Astrocyte (in vitro differentiated cells and primary cell): ENCODE measurements at places on chromosomes 1 and 21.

DNA sequence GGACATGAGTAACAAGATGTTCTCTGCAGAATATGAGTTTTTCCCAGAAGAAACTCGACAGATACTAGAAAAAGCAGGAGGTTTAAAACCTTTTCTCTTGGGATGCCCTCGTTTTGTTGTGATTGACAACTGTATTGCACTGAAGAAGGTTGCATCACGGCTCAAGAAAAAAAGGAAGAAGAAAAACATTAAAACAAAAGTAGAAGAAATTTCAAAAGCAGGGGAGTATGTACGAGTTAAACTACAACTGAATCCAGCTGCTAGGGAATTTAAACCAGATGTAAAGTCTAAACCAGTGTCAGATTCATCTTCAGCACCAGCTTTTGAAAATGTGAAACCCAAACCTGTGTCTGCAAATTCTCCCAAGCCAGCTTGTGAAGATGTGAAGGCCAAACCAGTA lies 92.5 kb downstream of the TTC3 start:
- no peak for DNase-seq

GRCh38 chr1:30744060-30744756 lies 13.4 kb downstream of the LAPTM5 start:
- DNase-seq: no peak

DNA sequence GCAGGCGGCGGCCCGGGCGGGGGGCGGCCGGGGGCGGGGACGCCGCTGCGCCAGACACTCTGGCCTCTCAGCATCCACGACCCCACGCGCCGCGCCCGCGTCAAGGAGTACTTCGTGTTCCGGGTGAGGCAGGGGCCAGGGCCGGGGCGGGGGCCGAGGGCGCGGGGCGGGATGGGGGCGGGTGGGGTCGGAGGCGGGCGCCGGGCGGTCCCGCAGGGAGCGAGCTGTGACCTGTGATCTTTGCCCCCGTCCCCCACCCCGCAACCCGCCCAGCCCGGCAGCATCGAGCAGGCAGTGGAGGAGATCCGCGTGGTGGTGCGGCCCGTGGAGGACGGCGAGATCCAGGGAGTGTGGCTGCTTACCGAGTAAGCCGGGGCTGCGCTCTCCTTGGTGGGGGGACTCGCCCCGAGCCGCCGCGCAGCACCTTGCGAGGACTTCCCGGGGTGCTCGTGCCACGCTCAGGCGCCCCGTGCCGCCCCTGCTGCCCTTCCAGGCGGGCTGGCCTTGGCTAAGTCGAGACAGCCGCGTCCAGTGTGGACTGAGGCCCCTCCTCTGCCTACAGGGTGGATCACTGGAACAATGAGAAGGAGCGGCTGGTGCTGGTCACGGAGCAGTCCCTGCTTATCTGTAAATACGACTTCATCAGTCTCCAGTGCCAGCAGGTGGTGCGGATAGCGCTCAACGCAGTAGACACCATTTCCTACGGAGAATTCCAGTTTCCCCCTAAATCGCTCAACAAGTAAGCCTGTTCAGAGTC lies 514 bp downstream of the TPRG1L start:
- peak; percentile 32 for DNase-seq

GRCh38 chr1:230809256-230809990 lies 58.9 kb downstream of the C1orf198 start:
- no peak for DNase-seq

- DNase-seq: no peak
Measured at GRCh38 chr1:30868833-30869435, 39.6 kb downstream of the SDC3 start.

- no peak for DNase-seq
Measured at GRCh38 chr1:167737169-167737568, 15.4 kb downstream of the MPZL1 start.

GRCh38 chr1:110235181-110235833 lies 25.2 kb downstream of the KCNC4 start:
- DNase-seq: no peak

- no peak for DNase-seq
Measured at GRCh38 chr1:225777058-225777582, 506 bp upstream of the SRP9 start.

DNA sequence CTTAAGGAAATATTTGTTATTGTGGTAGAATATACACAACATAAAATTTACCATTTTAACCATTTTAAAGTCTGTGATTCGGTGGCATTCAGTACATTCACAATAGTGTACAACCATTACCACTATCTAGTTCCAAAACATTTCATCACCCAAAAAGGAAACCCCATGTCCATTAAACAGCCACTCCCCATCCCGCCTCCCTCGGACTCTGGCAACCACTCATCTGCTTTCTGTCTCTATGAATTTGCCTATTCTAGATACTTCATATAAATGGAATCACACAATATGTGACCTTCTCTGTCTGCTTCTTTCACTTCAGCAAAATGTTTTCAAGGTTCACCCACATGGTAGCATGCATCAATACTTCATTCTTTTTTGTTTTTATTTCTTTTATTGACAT lies 51.3 kb downstream of the PTP4A2 start:
- no peak for DNase-seq

DNA sequence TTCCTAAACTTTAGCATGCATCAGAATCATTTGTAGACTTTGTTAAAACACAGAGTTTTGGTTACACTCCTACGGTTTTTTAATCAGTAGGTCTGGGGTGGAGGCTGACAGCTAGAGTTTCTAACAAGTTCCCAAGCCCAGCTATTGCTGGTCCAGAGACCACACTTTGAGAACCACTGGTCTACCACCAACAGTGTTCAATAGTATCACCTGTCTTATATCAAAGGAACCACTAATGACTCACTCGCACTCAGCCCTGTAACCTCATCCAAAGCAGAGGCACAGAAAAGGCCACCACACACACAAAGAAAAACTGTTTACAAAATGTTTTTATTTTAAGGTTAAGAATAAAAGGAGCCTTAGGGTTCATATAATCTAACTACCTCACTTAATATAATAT lies 68.7 kb downstream of the HIVEP3 start:
- DNase-seq: no peak

DNA sequence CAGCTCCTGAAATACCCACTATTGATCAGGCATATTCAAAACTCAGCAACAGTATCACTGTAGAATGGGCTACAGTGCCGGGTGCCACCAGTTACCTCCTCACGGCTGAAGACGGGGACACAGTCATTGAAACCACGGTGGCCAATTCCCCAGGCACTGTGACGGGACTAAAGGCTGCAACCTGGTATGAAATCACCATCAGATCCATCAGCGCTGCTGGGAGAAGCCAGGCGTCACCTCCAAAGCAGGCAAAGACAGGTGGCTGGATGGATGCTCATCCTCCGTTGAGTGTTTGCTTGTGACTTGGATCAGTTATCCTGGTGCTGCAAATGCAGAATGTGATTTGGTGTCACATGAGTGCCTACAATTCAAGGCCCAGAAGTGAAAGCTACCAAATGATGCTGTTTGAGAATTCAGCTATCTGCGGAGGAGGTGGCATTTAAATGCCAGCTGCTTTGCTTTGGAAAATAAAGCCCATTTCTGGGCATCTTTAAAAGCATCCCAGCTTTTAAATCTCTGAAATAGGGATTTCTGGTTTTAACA lies 5.1 kb downstream of the FNDC7 start:
- DNase-seq: no peak

- DNase-seq: no peak
Measured at GRCh38 chr1:112396653-112397471, 848 bp downstream of the CTTNBP2NL start.

DNA sequence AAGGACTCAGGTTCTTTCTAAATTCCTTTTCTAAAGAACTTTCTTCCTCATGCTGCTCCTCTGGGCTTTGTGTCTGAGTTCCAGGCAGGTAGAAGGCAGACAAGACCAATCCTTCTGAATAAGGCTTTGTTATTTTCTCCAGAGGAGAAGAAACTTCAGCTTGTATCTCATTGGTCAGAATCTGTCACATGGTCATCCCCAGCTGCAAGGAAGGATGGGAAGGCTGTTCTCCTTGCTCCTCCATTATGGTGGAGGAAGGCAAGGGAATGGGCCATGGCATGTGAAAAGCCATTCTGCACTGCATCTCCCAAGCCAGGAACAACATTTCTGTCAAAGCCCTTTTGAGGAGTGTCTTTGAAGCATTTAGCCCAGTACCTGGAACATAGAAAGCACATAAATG lies 50.6 kb upstream of the NTPCR start:
- no peak for DNase-seq

- peak; percentile 38 for DNase-seq
Measured at GRCh38 chr1:222283147-222283768, 264.6 kb downstream of the HHIPL2 start.

DNA sequence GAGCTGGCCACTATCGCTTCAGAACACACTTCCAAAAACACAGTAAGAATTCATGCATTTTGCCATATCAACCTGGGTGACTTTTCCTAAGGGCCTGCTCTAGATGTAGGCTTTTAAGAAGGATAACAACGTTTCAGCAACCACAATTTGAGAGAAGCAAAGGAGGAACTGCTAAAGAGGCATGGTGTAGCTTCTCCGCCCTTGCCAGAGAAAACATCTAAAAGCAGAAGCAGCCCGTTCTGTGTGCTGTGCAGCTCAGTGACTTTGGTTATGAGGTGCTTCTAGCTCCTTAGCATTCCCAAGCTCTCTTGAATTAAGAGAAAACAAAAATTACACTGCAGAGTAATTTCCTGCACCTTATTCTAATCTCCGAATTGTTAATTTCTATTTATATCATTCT lies 2.7 kb downstream of the PER3 start:
- no peak for DNase-seq

DNA sequence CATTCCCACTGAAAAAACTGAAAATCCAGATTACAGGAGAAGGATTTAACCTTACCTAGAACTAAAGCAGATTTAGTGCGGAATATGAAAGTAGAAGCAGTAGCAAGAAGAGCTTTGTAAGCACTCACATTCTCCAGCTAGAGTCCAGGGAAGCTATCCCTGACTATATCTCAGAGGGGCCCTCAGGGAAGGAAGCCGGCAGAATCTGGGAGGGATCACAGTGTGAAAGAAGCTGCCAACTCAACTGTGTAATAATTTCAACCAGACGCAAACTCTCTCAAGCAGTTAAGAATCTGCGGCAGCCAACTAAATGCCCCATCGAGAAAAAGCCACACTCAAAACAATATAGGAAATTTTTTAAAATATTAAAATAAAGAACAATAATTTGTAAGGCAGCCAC lies 163.8 kb downstream of the EIF4G3 start:
- DNase-seq: peak; percentile 63

- no peak for DNase-seq
Measured at GRCh38 chr1:111961016-111961415, 28.5 kb downstream of the KCND3 start.

GRCh38 chr21:15528346-15528745 lies 201.4 kb upstream of the USP25 start:
- DNase-seq: no peak

GRCh38 chr1:31633117-31633516 lies 11.6 kb downstream of the PEF1 start:
- no peak for DNase-seq

- no peak for DNase-seq
Measured at GRCh38 chr1:59124166-59124565, 172.7 kb upstream of the FGGY start.

DNA sequence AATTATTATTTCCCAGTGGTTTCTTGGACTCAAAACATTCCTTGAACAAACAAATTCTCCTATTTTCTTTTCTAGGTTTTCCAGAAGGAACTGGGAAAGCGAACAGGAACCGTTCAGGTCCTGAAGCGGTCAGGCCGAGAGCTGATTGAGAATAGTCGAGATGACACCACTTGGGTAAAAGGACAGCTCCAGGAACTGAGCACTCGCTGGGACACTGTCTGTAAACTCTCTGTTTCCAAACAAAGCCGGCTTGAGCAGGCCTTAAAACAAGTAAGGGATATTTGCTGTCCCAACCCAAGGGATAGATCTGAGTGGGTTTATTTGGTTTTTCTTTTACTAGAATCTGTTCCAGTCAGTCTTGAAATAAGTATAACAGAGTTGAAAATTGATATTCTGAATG lies 39.4 kb upstream of the BMP8A start:
- DNase-seq: no peak

GRCh38 chr1:110176299-110176956 lies 26.1 kb downstream of the SLC6A17 start:
- no peak for DNase-seq

DNA sequence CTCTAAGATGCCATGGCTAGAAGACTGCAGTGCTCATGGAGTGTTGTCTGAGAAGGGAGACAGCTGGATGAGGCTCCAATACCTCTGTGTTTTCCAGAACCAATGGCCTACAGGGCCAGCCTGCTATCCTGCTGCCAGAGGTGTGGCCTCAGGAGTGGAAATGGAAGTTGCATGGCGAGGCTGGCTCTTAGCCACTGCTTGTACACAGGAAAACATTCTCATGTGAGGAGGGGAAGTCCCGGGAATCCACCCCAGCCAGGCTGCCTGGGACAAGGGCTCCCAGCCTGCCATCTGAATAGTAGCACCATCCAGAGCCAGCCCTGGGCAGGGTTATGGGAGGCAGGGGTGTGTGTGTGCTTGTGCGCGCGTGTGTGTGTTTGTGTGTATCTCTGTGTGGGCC lies 56.5 kb downstream of the SDC3 start:
- no peak for DNase-seq

DNA sequence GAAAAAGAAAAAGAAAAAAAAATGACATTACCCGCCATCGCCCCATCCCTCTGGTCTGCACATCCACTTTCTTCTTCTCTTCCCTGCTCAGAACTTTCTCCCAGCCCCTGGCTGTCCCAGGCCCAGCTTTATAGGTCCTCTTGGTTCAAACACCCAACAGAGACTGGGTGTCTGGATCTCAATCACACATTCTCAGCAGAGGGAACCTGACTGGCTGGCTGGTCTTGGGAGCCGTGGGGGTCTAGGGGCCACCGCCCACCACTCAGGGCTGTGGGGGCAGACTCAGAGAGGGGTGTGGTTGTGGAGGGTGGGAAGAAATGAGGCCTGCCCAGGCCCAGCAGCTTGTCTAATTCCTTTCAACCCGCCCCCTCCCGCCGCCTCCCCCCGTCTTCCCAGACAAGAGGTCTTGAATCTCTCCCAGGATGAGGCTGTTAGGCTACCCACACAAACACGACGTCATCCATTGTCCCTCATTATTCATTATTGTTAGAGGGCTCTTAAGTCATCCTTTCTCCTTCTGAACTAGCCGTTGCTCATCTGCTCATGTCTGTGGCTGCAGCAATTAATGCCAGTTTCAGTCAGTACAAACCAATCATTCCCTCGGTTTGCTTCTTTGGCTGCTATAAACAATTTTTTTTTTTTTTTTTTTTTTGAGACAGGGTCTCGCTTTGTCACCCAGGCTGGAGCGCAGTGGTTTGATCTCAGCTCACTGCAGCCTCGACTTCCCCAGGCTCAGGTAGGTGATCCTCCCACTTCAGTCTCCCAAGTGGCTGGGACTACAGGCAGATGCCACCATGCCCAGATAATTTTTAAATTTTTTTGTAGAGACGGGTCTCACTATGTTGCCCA lies 40.6 kb upstream of the CLIC4 start:
- peak; percentile 99 for DNase-seq

GRCh38 chr1:228343191-228343661 lies 63.4 kb downstream of the TRIM11 start:
- no peak for DNase-seq
